ENCODE measurements at places on chromosomes 1 and 21.

DNA sequence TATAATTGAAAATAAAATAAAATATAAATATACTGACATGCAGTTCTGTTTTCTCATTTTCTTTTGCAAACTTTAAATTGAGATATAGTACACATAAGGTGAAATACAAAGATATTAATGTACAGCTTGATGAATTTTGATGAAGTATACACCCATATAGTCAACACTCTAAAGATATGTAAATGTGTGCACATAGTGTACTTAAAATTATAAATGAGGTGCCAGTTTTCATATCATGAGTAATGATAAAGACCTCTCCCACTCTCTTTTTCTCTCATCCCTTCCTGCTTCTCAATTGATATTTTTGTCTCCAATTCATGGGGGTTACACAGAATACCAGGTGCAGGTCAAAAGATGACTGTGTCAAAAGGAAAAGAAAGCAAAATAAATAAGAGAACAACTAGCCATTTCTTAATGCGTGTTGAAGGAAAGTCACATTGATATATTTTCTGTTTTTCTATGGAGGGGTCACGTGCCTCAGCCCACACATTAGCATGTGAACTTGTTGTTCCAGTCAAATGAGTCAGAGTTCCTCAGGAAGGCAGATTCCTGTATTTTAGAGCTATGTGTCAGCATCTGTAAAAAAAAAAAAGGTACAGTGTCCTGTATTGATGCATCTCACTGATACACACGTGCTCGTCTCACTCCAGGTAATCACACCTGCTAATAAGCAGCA is 64.3 kb upstream of the HOOK1 start:
- DNase-seq, result peak; percentile 91

- DNase-seq, result no peak
These were observed 13.2 kb upstream of the SLC45A3 start for GRCh38 chr1:205693421-205693991.

DNA sequence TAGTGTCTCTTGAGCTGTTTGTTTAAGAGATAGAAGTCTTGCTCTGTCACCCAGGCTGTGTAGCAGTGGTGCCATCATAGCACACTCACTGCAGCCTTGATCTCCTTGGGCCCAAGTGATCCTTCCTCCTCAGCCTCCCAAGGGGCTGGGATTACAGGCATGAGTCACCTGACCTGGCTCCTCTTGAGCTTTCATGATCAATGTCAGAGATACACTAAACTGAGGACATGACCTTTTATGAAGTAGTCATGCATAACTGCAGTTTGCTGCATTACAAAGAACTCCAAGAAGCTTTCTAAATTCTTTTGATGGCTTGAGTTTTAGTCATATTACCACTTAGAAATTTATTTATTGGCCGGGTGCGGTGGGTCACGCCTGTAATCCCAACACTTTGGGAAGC is 77.7 kb downstream of the CC2D1B start:
- peak; percentile 37 for DNase-seq

DNA sequence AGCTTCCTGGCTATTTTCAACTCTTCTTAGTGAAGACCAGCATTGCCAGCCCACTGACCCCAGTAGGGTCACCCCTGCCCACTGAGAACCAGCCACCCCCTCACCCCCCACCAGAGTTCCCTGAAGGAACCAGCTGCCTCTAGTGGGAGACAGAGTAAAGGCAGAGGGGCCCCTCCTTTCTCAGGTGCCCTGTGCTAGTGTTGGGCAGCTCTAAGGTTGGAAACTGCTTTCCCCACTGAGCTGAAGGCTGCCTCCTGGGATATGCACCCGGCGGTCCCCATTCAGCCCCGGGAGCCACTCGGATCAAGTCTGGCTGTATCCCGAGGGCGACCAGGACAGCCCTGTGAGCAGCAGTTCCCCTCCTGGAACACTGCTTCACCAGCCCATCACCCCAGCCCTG is 111.0 kb downstream of the PGBD5 start:
- no peak for DNase-seq

DNA sequence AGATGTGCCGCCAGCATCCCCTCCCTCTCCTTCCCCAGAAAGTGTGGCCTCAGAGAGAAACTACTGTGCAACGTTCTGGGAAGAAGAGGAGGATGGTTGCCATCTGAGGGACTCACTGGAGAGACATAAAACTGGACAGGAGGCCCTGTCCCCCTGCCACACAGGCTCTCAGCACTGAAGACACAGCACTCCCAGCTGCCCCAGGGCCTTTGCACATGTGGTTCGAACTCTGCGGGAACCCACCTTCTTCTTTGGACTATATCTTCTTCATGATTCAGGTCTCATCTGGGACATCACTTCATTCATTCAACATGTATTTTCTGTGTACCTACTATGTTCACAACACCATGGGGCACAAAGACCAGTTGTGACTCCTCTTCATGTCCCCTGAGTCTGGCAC is 17.4 kb downstream of the IGSF21 start:
- DNase-seq, result no peak

DNA sequence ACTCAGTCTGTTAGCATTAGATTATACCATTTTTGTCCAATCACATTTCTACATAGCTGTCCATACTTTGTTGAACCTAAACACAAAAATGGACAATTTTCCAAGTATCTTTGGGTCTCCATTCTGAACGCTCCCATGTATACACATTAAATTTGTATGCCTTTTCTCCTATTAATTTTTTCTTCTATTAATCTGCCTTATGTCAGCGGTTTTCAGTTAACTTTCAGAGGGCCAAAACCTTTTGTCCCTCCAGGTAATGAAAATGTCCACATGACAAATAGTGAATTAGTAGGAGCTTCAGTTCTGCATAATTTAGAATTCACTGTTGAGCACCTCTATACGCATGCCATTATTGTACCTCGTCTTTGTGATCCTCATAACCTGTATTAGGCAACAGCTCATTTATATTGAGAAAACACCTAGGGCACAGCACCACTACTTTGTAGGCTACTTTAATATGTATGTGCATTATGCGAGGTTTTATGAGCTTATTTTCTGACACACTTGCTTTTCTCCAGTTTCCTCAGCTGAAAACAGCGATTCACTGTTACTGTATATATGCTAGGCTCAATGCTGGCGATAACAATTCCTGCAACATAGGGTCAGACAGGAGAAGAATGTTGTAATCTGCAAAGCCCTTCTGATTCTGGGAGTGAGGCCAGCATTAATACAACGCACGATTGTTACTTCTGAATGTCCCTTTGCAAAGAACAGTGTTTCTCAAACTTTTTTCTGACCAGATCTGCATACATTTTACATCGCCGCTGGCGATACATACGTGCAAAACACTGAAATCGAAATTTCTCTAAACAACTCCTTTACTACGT is 1.1 kb upstream of the ABCD3 start:
- DNase-seq, result peak; percentile 69

GRCh38 chr1:225191199-225191753 is 236.6 kb downstream of the LBR start:
- DNase-seq, result no peak

GRCh38 chr1:174247472-174247871 is 88.2 kb downstream of the RABGAP1L start:
- DNase-seq, result no peak

GRCh38 chr1:223748773-223749733 is 36.7 kb downstream of the CAPN2 start:
- DNase-seq, result no peak

DNA sequence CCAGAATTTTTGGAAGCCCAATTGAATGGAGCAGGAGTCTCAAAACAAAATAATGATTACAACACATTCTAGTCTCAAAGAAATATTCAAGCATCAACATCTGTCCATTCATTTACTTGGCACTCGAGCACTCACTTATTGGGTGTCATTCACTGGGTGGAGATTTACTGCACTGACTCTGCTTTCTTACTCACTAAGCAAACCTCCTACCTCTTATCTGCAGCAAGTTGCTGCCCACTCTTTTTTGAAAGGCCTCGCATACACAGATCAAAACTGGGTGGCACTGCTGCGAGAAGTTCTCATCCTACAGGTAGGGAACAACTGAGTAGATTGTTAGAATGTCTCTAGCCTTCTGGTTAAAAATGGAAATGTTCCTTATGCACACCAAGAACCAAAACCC is 18.0 kb downstream of the RHBDL2 start:
- DNase-seq, result no peak

DNA sequence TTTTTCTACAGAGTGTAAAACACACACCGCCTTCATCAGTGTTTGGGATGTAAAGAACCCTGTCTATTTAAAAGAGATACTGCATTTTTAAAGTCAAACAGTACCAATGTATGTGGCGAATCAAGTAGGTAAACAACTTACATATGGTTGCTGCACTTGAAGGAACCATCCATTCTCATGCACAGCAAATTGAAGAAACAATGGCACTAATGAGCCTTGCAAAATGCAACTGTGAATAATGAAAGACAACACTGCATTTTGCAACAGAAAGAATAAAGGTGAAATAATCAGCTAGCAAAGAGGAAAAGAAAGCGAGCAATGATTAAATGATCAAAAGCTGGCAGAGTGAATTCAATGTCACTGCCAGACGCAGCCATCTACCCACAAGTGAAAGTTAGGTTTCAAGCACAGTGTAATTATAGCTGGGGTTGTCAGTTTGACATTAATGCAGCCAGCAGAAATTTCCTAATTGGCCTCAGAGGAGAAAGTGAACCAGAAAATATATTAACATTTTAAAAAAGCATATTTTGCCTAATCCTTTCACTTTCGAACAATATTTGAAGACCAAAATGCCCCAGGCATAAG is 10.9 kb upstream of the BARHL2 start:
- no peak for DNase-seq

- DNase-seq, result no peak
These were observed 216.5 kb upstream of the VAMP3 start for GRCh38 chr1:7554385-7555235.

GRCh38 chr1:105556266-105556665 is 1500.2 kb upstream of the PRMT6 start:
- no peak for DNase-seq

DNA sequence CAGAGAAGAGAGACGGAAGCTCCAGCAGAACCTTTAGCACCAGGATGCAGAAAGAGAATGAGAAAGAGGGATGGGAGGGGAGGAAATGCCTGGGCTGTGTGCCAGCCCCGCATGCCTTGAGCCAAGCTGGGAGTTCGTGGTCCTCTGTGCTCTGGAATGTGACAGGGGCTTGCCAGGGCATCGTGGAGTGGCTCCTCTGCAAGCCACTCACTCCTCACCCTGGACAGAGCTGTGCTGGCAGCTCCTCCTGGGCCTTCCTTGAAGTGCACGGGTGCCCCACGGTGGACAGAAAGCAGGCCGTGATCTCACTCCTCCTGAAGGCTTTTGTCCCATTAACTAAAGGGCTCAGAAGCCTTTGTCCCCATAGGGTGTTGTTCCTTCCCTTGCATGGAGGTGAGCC is 34.8 kb upstream of the PRELP start:
- DNase-seq, result peak; percentile 63

- no peak for DNase-seq
These were observed 8.7 kb downstream of the SELENON start for GRCh38 chr1:25808481-25809244.

- no peak for DNase-seq
These were observed 691 bp upstream of the SELENBP1 start for GRCh38 chr1:151373196-151373595.

DNA sequence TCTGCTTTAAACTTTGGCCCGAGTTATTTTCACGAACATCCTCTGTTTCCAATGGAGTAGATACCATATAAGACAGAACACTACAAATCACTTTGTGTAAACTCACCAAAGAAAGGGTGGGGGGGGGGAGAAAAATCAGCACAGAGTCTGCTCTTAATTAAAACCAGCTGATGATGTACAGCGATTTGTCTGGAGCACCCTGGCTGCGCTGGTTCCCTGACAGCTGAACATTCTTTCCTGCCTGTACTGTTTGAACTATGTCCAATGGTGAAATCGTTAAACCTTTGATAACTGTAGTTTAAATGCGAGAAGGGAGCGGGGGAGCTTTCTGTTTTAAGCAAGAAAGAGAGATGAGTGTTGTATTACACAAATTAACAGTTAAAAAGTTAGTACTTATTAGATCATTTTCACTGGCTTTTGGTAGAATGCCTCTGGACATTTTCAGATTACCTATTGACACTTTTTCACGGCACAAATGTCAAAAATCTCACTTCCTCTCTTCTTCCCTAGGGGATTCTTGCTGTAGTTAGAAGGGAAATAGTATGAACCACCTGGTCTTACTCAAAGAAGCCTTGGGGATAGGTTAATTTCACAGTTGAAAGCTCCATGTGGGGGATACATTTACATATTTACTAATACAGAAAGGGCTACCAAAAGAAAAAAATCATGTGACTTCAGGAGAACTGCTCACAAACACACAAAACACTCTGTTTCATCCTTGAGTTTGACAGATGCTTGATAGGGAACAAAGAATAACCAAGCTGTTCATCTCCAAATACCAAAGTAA is 140.2 kb upstream of the RUNX1 start:
- DNase-seq, result no peak

GRCh38 chr1:4549930-4550329 is 104.5 kb upstream of the AJAP1 start:
- no peak for DNase-seq

- DNase-seq, result no peak
These were observed 7.8 kb upstream of the ZNF691 start for GRCh38 chr1:42838482-42839190.

GRCh38 chr1:11211925-11212587 is 22.9 kb downstream of the ANGPTL7 start:
- DNase-seq, result no peak

DNA sequence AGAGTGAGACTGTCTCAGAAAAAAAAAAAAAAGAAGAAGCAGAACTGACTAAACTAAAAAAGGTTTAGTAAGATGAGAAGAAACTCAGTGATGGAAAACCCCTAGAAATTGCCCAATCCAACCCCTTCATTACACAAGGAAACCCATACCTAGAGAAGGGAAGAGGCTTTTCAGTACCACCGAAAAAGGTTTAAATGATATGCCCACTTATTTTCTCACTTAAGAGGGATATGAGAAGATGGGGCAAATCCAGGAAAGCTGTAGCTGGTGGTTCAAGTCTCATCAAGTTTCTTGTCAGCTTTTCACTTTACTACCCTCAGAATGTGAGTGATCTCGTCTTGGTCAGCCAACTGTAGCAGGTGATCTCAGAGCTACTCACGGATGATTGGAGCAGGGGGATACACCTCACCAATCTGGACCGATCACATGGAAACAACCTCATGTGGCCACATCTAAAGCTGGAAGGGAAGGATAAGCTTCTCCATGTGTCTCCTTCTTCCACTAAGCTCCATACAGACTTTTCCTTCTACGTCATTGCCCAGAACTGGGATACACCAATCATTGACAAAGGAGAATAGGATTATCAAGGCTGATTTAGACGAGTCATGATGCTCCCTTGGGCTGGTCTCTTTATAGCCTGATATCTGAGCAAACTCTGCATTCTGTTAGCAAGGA is 126.7 kb upstream of the POU3F1 start:
- no peak for DNase-seq

DNA sequence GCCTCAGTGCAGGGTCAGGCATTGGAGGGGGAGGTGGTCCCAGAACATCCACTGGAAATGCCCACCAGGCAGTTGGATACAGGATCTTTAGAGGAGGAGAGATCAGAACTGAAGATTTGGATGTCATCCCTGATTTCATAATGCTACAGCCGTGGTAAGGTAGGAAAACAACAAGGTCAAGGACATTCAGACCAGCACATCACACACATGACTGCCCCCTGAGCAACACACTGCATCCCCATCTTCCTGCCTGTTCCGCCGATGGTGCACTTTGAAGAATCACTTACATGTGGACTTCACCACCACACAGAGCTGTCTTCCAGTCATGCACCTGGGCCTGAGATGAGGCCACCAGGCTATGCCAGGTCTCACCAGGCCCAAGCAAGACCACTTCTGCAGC is 16.7 kb downstream of the KIAA1614 start:
- DNase-seq, result no peak
